ENCODE measurements at places on chromosomes 6 and 20. TPM values are rescaled to one million over a fixed set of nuclear protein-coding genes. Genes with fewer than 3 reads are reported as not detected.

DNA sequence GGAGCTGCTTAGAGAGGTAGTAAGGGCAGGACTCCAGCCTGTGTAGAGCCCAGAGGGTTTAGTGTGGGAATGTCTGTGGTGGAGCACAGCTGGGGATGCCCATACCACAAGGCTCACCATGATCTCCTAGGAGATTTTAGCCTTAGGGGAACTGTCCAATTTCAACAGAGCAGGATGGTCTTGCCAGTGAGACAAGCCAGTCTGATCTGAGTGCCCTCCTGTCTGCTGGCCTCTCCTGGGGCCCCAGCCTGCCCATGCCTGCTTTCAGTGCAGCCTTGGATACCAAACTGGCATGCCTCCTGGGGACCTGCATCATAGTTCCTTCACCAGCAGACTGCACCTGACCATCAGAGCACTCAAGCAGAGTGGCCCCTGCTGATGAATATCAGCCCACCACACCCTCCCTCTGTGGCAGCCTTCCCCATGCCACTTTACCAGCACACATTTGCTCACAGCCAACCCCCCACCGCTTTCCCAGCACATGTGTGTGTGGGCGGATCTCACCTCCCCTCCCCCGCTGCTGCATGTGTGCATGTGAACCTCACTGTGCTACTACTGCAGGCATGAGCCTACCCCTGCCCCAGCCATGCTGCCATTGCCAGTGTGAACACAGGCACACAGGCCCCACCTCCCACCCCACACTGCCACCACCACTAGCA is 7.9 kb upstream of the TREM1 start:
- H3K4me3 ChIP-seq = no peak overlapping the region
- no peak overlapping the region for H3K27ac ChIP-seq
- H3K36me3 ChIP-seq = no peaks in the 10 kb centered on the region
- H3K4me1 ChIP-seq = peaks cover 8% of the 10 kb centered on the region

DNA sequence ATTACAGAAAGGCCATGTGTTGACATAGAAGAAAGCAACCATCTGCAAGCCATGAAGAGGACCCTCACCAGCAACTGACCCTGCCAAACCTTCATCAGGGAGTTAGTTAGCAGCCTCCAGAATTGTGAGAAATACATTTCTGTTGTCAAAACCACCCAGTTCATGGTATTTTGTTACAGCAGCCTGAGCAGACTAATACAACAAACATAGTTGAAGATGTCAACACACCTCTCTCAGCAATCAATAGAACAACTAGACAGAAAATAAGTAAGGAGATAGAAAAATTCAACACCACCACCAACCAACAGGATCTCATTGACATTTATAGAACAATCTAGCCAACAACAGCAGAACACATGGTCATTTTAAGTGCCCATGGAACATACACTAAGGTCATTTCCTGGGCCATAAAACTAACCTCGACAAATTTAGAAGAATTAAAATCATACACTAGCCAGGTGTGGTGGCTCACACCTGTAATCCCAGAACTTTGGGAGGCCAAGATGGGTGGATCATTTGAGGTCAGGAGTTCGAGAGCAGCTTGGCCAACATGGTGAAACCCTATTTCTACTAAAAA is 32.7 kb downstream of the TCP11 start:
- H3K4me1 ChIP-seq = no peaks in the 10 kb centered on the region
- H3K36me3 ChIP-seq = no peaks in the 10 kb centered on the region
- no peak overlapping the region for H3K27ac ChIP-seq
- no peak for DNase-seq

- H3K4me1 ChIP-seq = no peaks in the 10 kb centered on the region
- H3K27me3 ChIP-seq = peaks cover 2% of the 10 kb centered on the region
- no peak overlapping the region for H3K27ac ChIP-seq
Measured at GRCh38 chr6:6256886-6257285, 63.6 kb downstream of the F13A1 start.

The ZNF311 gene
- total RNA-seq = 0.76 TPM

DNA sequence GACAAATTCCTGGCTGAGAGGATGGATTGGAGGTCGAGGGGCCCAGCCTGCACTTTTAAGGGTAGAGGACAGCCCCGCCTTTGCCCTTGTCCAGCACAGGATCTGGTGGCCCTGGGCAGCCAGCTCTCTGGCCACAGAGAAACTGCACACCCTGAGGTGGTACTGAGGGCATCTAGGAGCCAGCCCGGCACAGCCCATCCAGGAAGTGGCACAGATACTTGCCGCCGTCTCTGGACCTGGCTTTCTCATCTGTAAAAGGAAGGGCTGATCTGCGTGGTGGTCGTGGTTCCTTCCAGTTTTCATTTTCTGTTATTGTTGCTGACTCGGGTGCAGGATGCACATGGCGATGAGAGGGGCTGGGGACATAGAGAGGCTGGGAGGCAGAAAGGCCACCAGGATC is 16.0 kb upstream of the SLC22A7 start:
- H3K36me3 ChIP-seq = no peaks in the 10 kb centered on the region
- H3K4me1 ChIP-seq = no peaks in the 10 kb centered on the region
- no peak for DNase-seq
- peaks cover 37% of the 10 kb centered on the region for H3K27me3 ChIP-seq
- no peak overlapping the region for H3K27ac ChIP-seq
- H3K4me3 ChIP-seq = no peak overlapping the region

The NOX3 gene
- total RNA-seq = not detected

The ARFGEF3 gene
- 0.19 TPM for total RNA-seq

The DEK gene
- total RNA-seq = 204 TPM

The PXT1 gene
- 0.05 TPM for total RNA-seq

GRCh38 chr6:166958926-166959861 is 2.8 kb upstream of the RNASET2 start:
- peaks cover 2% of the 10 kb centered on the region for H3K27me3 ChIP-seq
- H3K4me3 ChIP-seq = no peak overlapping the region
- H3K27ac ChIP-seq = peak overlapping the region; percentile 91
- no peak for DNase-seq

DNA sequence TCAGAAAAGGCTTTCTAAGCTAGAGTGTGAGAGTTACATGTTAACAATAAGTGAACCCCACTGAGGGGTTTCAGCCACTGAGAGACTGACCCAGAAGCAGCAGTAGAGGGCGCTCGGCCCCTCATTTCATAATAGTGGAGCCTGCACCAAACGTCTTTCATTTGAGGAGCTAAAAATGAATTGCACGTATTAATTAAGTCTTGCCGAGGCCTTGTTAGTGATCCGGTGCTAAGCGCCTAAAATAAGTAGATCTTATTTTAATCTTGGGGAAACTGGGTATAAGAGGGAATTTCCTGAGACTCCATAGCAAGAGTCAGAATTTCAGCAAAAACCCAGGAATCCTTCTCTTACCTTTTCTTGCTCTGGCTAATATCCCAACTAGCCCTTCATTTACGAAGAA is 209.7 kb downstream of the FARS2 start:
- no peak overlapping the region for H3K4me3 ChIP-seq
- peak; percentile 58 for DNase-seq
- no peaks in the 10 kb centered on the region for H3K4me1 ChIP-seq
- H3K27ac ChIP-seq = no peak overlapping the region
- H3K27me3 ChIP-seq = no peaks in the 10 kb centered on the region
- no peaks in the 10 kb centered on the region for H3K36me3 ChIP-seq

DNA sequence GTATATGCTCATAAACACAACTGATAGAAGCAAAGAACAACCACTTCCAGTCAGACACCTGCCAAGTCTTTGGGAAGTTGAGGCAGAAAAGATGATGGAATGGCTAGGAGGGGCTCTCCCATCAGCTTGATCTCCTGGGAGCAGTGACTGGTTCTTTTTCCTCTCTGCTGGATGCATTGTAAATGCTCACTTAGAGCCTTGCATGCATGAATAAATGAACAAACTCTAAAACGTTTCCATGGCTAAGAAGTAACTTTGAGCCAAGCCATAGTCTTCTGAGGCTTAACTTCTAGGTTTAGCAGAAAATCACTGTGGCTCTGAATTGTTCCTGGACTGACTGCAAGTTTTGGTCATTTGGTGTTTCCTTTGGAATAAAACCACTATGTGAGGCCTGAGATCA is 166.4 kb upstream of the CITED2 start:
- no peaks in the 10 kb centered on the region for H3K36me3 ChIP-seq
- no peaks in the 10 kb centered on the region for H3K27me3 ChIP-seq
- H3K4me1 ChIP-seq = no peaks in the 10 kb centered on the region
- no peak overlapping the region for H3K27ac ChIP-seq

The FAM217B gene
- 10.2 TPM for total RNA-seq

The PPP1R16B gene
- total RNA-seq = 16.8 TPM

GRCh38 chr6:40957616-40958492 is 81.2 kb downstream of the UNC5CL start:
- no peak for DNase-seq
- no peaks in the 10 kb centered on the region for H3K36me3 ChIP-seq
- H3K27me3 ChIP-seq = no peaks in the 10 kb centered on the region
- no peak overlapping the region for H3K4me3 ChIP-seq

DNA sequence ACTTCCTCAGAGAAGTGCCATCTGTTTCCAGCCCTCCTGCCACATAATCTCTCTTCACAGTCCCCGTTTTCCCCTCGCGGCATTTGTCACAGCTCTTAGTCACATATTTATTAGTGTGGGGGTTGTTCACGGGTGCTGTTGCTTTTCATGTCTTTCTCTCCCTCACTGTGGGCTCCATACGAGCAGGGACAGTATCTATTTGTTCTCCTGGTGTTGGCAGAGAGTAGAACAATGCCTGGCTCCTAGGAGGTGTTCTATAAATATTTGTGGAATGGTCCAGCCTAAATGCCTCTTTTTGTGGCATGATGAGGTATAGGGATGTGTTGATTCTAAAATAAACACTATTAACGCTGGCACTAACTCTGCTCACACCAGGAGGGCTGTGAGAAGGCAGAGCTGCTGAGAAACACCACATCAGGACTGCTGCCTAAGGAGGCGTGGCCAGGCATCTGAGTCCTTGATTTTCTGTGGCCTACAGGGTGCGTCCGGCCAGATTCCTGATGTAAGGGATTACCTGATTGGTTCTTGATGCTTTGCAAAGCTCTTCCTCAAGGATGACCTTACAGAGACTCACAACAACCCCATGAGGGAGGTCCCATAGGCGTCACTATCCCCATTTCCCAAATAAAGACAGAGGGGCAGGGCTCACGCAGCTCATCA is 219.8 kb upstream of the ARID1B start:
- no peaks in the 10 kb centered on the region for H3K4me1 ChIP-seq
- no peaks in the 10 kb centered on the region for H3K27me3 ChIP-seq
- no peak overlapping the region for H3K27ac ChIP-seq
- no peak for DNase-seq

DNA sequence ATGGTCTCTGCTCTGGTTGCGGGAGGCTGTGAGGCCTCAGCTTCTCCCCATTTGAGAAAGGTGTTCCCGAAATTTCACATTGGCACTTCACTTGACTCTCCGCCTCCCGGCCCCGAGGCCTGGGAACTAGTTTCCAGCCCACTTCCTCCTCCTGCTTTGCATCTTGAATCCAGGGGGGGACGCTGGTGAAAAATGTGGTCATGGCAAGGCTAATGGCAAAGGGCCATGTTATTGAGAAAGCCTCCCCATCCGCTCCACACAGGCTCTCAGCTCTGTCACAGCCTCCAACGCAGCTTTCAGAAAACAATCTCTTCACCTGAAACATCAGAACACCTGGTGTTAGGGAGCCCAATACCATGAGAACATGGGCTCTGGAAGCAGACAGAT is 5.6 kb downstream of the PLAGL2 start:
- no peaks in the 10 kb centered on the region for H3K27me3 ChIP-seq
- no peak for DNase-seq
- peaks cover 63% of the 10 kb centered on the region for H3K36me3 ChIP-seq
- H3K4me3 ChIP-seq = no peak overlapping the region
- H3K27ac ChIP-seq = no peak overlapping the region

DNA sequence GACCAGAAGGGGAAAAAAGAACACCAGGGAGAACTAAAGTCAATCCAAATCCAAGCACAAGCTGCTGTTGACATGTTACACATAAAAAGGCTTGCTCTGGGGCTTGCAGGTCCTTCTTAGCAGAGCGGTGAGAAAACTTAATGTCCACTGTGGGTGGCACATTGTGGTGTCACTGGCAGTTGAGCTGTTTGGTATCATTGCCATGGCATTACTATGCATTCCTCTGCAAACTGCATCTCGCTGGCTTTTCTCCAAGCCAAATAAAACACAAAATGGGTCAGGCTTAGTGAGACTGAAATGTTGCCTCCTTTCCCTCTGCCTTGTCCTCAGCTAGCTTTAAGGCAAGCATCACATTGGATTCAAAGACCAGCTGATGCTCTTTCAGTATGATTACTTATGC is 40.9 kb downstream of the LY86 start:
- peaks cover 11% of the 10 kb centered on the region for H3K4me1 ChIP-seq
- H3K36me3 ChIP-seq = no peaks in the 10 kb centered on the region
- H3K27ac ChIP-seq = no peak overlapping the region
- no peaks in the 10 kb centered on the region for H3K27me3 ChIP-seq
- H3K4me3 ChIP-seq = no peak overlapping the region

DNA sequence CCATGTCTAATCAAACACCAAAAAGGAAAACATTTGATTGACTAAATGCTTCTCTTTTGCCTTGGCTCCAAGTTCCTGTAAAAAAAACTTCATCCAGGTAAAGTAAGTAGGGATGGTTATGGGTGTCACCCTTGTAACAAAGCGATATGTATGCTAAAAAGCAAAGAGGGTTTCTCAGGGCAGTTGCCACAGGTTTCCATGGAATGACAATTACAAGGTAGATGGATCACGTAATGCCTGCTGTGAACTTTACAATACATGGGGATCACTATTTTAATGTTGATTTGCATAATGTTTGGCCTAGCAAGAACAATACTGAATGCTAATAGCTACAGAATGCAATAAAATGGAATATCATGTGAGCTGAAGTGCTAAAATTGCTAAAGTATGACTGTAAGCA is 2.9 kb upstream of the BMP2 start:
- H3K4me3 ChIP-seq = no peak overlapping the region
- no peak overlapping the region for H3K27ac ChIP-seq
- H3K4me1 ChIP-seq = no peaks in the 10 kb centered on the region
- H3K36me3 ChIP-seq = no peaks in the 10 kb centered on the region

- no peaks in the 10 kb centered on the region for H3K36me3 ChIP-seq
- no peaks in the 10 kb centered on the region for H3K4me1 ChIP-seq
- H3K27ac ChIP-seq = no peak overlapping the region
- H3K4me3 ChIP-seq = no peak overlapping the region
- no peaks in the 10 kb centered on the region for H3K27me3 ChIP-seq
Measured at GRCh38 chr6:110266996-110267395, 86.8 kb downstream of the CDC40 start.

GRCh38 chr6:34511915-34512737 is 44.0 kb downstream of the SPDEF start:
- no peak for DNase-seq
- H3K36me3 ChIP-seq = no peaks in the 10 kb centered on the region
- H3K27me3 ChIP-seq = peaks cover 12% of the 10 kb centered on the region
- H3K4me1 ChIP-seq = no peaks in the 10 kb centered on the region

DNA sequence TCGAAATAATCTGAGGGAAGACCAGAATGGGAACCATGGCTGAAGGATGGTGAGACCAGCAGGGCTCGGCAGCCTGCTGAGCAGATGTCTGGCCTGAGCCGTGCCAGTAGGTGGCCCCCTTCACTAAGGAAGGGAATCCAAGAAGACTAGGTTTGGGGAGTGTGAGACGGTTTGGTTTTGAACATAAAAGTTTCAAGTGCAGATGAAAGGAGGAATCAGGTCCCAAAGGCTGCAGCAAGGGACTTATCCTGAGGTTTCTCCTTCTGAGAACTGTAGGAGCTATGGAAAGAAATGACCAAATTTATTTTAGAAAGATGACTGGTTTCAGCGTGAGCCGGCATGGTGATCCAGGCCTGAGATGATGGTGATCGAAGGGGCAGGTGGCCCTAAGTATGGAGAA is 4.6 kb upstream of the OSER1 start:
- no peaks in the 10 kb centered on the region for H3K27me3 ChIP-seq
- no peaks in the 10 kb centered on the region for H3K36me3 ChIP-seq
- H3K4me3 ChIP-seq = no peak overlapping the region

The HRH3 gene
- not detected for total RNA-seq

Data from thymus (tissue), 14 donors.